ENCODE measurements at places on chromosomes 7 and 10.

- no peak for DNase-seq
Observed at GRCh38 chr7:4066626-4067475, 615.2 kb upstream of the FOXK1 start.

DNA sequence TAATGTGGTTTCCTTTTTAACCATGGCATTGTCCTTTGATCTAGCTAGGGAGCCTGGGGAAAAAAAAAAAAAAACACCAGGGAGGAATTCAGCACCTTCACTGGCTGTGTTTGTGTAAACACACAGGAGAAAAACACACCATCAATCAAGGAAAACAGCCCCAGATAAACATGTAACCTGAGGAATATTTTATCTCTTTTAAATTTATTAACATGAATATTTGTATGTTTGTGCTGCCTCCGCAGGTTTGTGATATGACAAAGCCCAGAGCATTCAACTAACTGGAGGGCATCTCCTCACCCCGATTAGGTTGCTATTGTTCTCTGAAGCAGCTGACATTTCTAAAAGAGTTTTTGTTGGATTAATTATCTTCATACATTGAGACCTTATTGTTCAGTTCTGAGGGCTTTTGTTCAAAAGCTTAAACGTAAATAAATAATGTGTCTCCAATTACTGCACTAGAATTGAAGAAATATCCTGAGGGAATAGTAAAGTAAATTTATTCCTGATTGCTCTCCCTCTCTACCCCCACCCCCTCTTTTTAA, 89.4 kb upstream of the SEMA3E start:
- no peak for DNase-seq

GRCh38 chr10:132544744-132545658, 7.4 kb downstream of the INPP5A start:
- DNase-seq = no peak

DNA sequence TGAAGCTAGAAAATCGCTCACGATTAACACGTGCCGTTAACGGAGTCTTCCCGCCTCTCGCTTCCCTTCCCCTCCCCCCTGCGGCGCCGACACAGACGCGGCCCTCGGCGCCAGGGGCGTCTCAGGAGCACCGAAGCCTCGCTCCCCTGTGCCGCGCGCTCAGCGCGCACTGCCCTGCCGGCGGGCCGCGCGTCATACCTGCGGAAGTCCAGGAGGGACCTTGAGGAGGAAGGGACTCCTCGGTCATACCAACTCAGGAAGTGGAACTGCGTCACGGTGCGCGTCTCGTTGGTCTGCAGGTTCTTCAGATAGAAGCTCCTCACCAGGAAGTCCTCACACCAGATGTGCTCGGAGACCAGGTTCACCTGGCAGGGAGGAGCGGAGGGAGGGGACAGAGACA, 239.6 kb downstream of the DNAJB6 start:
- no peak for DNase-seq

DNA sequence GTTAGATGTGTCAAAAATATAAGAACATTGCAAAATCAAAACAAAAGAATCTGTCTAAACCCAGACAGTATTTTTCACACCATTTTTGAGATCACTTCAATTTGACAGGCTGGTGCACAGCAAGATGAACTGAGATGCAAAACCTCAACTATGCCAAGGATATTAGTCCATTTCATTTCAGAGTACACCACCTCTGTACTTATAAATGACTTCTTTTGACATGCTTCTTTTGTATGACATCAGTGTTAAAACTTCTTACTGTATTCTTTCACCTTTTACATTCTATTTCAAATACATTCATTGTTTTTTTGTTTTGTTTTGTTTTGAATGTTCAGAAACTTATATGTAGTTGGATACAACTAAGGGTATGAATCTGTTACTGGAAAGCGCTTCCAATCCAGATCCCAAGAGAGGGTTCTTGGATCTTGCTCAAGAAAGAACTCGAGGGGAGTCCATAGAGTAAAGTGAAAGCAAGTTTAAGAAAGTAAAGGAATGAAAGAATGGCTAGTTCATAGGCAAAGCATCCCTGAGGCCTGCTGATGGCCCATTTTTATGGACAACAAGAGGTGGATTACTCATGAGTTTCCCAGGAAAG, 23.5 kb upstream of the GPR141 start:
- no peak for DNase-seq

DNA sequence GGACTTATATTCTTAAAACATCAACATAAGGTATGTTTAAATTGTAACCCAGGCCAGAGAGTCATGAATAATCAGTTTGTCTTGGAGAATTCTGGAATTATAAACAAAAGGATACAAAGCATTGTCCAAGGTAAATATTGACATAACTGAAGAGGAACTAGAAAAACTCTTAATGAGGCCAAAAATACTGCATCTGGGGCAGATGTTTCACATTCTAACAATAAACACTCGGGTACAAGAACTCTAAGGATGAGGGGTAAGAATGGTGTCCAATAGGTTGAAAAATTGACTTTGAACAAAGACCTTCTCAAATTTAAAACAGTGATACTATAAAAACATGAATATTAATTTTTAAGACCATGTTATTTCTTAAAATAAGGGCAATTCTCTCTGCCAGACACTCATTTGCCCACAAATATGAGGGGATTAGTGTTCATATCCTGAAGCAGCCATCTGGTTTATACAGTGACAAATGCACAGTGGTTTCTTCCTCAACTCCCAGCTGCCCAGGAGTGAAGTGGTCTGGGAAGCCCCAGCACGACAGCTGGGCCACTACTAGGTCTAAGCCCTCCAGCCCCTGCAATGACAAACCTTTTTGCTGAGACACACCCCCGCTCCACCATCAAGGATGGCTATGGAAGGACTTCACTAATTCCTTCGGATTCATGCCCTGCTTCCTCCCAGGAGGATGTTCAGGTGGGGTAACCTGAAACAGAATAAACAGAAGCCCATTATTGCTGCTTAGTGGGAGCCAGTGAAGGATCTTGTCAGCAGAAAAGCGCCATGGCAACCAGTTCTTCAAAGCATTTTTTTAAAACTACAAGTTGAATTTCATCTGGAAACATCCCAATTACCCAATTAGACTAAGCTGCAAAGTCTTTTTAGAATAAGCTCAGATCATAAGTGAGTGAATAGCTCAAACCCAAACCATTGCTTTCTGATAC, 107.5 kb upstream of the ARID5B start:
- DNase-seq = peak; percentile 53

DNA sequence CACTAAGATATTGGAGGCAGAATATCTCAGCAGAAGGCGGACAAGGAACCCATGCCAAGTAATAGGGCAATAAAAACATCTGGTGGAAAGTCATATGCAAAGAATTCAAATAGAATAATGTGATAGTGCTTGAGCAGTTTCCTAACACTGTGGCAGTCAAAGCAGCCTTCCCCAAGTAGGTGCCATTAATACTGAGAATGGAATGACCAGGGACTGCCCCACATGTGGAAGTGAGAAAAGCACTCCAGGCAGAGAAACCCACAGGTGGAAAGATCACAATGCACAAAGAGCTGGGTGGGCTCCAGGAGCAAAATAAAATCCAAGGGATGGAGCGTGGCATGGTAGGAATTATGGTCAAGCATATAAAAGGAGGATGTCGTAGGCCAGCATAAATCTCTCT, 64.4 kb upstream of the NME8 start:
- DNase-seq = no peak

GRCh38 chr10:97445722-97446639, at the start of the genes EXOSC1 and ZDHHC16:
Gene EXOSC1, minus strand, starts transcription at chr10:97446006. Its CDS starts 21 bp downstream, at chr10:97445985.
Gene ZDHHC16, plus strand, starts transcription at chr10:97446175. Its CDS starts 5,501 bp downstream, at chr10:97451676.
- peak; percentile 97 for DNase-seq

Data from EL (cell line).